IMR-90 (cell line): ENCODE measurements at places on chromosomes 6 and 20. TPM values are rescaled to one million over a fixed set of nuclear protein-coding genes. Genes with fewer than 3 reads are reported as not detected.

The HDGFL1 gene
- not detected in 2 replicates for total RNA-seq

The MYCT1 gene
- 0.90 and 1.1 TPM in 2 replicates for total RNA-seq

DNA sequence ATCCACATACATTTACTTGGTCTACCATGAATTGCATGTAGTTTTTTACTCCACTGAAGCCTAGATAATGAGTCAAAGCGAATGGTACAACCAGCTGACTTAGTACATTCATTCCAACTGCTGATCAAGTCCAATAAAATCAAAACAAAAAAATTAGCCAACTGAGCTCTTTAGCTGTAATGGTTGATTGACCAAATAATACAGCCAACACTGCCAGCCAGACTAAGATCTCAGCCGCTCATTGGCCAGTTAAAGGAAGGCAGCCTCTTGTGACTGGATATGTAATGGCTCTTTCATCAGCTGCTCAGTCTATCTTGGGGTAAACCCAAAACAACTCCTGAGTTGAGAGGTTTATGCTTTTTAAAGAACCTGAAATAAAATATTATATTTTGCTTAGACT, 204.3 kb upstream of the RSPO3 start:
- no peak for DNase-seq

GRCh38 chr6:38542031-38542430, 97.7 kb downstream of the BTBD9 start:
- peak; percentile 91 for DNase-seq

GRCh38 chr20:32971703-32972161, 32.5 kb downstream of the SUN5 start:
- DNase-seq = no peak
